ENCODE measurements at places on chromosomes 7 and 10. TPM values are rescaled to one million over a fixed set of nuclear protein-coding genes. Genes with fewer than 3 reads are reported as not detected.

- no peak for DNase-seq
Observed at GRCh38 chr7:130669085-130669700, 645 bp upstream of the COPG2 start.

- no peak for DNase-seq
Observed at GRCh38 chr7:30936650-30937245, 25.1 kb downstream of the AQP1 start.

The VENTX gene
- total RNA-seq = not detected

The CABCOCO1 gene
- 0.13 TPM for total RNA-seq

The PTF1A gene
- not detected for total RNA-seq
